Cerebellar nuclear complex (tissue), 1 donor: ENCODE measurements at places on chromosomes 12 and 14.

GRCh38 chr12:132908145-132909029 lies 21.0 kb upstream of the CHFR start:
- peak; percentile 12 for DNase-seq

- DNase-seq: no peak
Measured at GRCh38 chr12:129063600-129063999, 210.3 kb downstream of the GLT1D1 start.

DNA sequence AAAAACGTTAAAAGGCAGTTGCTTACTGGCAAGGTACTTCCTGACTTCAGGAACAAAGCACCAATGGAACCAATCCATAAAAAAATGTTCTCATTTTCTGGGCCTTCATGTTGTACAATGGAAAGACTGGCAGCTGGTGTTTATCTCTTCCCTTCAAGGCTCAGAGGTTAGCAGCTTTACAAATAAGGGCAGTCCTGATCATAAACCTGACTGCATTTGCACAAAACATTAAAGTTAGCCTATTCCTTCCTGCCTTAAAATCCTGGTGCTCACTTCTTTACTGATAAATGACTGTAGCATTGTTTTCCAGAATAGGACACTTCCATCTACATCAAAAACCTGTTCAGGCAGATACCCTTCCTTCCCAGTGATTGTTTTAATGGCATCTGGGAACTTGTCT lies 19.2 kb downstream of the IL26 start:
- DNase-seq: no peak

DNA sequence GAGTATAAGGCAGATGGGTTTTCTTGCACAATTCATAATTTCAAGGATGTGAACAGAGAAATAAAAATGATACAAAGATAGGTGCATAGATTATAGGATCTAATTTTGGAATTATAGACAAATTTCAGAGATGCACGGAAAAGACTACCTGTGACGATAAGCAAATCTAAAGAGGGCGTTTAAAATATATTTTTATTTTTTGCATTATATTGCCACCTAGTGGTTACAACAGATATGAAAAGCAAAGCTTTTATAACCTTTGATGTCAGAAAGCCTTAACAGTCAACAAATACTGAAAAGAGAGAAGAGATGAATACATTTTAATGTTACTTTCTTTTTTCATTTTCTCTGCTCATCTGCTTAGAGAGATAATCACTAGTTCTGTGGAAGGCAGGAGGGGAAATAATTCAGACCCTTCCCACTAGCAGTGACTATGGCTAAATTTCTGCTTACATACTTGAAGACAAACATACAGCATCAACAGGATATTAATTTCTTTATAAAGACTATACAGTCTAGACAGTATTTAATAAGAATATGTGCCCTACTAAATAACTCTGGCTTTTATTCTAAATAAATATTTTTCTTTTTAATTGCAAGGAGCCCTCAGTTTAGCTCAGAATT lies 46.3 kb downstream of the NTS start:
- no peak for DNase-seq

GRCh38 chr14:35247777-35248475 lies 44.3 kb upstream of the PSMA6 start:
- no peak for DNase-seq

- DNase-seq: no peak
Measured at GRCh38 chr14:21768116-21768874, 94.7 kb upstream of the OR4E1 start.

- no peak for DNase-seq
Measured at GRCh38 chr14:73091044-73091443, 32.7 kb downstream of the RBM25 start.

- no peak for DNase-seq
Measured at GRCh38 chr12:26327975-26328644, 132.7 kb downstream of the SSPN start.

- DNase-seq: no peak
Measured at GRCh38 chr12:1469070-1469469, 125.3 kb downstream of the FBXL14 start.

DNA sequence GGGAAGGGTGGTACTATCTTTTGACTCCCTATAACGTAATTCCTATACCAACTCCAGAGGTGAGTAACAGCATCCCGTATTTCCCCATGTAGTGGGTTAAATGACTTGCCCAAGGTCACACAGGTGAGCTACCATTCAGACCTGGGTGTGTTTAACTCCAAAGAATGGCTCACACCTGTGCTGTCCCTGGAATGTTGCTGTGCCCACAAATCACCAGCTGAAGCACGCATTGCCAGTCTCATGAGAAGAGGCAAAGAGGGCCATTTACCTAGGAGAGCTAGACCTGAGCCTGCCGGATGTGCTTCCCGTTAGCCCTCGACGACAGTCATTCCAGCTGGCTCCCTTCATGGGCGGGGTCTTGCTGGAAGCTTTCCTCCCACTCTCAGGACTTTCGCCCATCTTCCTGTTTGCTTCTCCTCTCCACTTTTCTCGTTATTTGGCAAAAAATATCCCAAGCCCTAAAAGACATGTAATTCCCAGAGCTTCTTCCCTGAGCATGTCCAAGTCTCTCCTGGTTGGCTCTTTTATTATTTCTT lies 106.6 kb upstream of the VASH1 start:
- DNase-seq: no peak

DNA sequence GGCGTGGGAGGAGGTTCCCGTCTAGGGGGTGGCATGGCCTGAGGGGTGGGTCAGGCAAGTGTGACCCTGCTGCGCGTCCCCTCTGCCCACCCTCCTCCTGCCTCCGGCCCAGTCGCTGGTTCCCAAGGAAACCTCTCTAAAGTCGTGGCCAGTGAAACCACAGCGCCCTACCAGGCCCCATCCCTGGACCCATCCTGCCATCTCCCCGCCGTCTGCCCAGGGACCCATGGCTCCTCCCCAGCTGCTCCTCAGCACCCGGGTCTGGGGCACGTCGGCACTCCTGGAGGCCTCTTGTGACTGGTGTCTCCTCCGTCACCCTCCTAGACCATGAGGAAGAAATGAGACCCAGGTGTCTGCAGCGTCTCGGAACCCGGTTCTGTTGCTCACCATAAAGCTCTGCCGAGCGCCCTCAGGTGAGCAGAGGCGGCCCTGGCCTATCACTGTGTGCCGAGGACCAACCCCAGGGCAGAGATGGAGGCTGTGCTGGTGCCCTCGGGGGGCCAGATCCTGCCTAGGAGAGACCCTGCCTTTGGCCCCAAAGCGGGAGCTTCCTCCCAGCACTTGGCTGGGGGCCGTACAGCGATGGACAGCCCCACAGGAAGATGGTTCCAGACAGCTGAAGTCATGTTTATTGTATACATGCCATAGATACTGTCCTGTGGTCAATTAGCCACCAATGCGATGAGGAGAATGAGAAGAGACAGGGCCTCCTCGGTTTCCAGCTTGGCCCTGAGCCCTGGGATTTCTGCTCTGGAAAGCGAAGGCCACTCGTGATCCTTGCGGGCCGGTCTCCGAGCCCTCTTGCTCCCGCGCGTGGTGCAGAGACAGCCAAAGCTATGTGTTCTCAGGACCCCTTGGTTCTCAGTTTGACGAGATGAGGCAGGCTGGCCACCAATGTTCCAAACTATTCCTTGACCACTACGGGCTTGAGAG lies 222.5 kb upstream of the RTL1 start:
- no peak for DNase-seq

DNA sequence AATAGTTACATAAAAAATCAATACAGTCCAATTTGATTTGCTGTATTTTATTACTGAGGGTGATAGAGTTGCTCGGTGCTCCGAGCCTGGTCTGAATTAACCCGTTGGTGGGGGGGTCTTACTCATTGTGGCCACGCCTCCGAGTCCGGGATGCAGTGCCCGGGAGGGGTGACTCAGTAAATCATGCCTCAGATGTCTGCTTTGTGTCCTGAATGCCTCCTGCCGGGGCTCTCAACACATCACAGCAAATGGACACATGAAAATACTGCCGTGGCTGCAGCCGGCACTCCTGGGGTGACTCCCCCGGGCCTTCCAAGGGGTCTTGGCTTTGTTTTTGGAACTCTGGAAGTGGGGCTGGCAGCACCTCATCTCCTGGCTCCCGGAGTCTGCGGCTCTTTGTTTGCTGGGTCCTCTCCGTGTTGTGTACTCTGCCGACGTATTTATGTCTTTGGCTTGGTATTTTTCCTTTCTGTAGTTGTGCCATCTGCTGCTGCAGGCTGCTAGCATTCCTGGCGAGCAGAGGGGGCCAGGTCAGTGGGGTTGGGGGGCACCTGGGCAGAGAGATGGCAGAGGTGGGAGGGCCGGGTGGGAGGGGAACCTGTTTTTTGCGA lies 129.0 kb downstream of the AACS start:
- no peak for DNase-seq

DNA sequence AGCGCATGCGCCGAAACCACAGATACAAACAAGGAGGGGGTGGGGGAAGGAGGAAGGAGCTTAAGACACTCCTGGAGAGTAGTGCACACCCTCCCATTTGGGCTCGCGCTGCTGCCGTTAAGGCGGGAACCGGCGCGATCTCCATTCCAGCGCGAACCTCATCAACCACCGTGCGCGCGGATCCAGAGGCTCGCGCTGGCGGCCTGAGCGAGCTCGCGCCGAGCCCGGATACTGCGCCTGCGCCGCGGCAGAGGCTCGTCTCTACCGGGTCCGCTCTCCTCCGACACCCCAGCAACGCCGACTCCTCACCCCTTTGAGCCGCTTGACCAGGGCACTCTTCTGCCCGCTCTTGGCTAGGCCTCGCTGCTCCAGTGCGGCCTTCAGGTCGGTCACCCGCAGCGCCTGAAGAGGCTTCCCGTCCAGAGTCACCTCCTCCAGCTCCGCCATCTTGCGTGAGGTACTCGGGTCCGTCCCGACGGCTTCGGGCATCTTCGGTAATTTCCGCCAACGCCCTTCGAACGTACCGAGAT lies at the start of gene ACIN1:
TSS of gene ACIN1 (minus strand) at position 471 of the 530 bp plus-strand sequence. CDS start at position 447, 24 bp downstream.
- no peak for DNase-seq

GRCh38 chr14:39374851-39375250 lies 57.4 kb downstream of the FBXO33 start:
- DNase-seq: no peak

DNA sequence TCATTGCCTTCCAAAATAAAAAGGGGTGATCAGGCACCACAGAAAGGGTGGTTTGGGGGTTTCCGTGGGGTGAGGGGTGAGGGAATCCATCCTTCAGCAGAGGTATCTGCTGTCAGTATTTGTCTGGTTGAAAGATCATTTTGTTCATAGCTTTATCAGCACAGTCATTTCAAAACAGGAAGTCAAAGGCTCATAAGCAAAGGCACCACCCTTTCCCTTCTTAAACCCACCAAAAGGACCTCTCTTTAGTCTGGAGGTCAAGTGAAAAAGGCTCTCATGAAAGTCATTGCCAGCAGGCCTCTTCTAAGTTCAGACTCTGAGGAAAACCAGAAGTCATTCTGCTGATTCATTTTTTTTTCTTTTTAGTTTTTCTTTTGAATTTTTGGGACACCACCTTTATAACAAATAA lies 6.2 kb downstream of the CHST11 start:
- DNase-seq: no peak

DNA sequence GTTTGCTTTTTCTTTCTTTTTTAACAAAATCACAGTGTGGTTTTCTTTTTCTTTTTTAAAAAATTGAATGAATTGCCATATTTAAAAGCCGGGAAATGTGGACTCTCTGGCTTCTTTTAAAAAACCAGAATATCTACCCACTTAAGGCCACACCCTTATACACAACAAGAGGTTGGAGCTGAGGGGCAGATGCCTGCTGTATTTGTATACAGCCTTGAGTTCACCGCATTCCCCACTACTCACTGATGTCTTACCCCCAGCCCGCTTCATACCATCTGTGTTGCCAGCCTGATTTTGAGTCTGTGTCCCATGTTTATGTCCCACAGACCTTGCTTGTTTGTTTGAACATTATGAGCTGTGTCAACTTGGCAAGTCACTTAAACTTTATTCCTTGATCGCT lies 14.3 kb downstream of the JDP2 start:
- no peak for DNase-seq
